Sigmoid colon (tissue), 7 donors: ENCODE measurements at places on chromosomes 4 and X. TPM values are rescaled to one million over a fixed set of nuclear protein-coding genes. Genes with fewer than 3 reads are reported as not detected.

GRCh38 chr4:132642016-132642817 is 506.9 kb upstream of the PCDH10 start:
- DNase-seq = no peak

GRCh38 chrX:66912417-66912816 is 273.5 kb upstream of the EDA2R start:
- DNase-seq = no peak

Gene MTMR8
- total RNA-seq = 1.4 TPM

GRCh38 chr4:83569987-83570386 is 34.1 kb downstream of the GPAT3 start:
- DNase-seq = no peak

GRCh38 chr4:180281724-180282123 is 1961.5 kb upstream of the TENM3 start:
- DNase-seq = no peak

Gene DUX4
- not detected for total RNA-seq

DNA sequence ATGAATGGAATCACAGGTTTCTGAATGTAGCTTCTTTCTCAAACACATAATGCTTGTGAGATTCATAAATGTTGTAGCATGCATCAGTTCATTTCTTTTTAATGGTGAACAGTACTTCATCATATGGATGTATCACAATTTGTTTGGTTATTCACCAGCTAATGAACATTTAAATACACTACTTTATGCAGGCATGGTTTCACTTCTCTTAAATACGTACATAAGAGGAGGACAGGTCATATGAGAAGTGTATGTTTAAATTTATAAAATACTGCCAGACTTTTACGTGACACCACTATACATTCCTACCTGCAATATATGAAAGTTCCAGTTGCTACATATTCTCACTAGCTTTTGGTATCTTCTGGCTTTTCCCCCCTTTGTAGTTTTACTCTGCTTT is 65.4 kb downstream of the ANKRD17 start:
- DNase-seq = no peak

DNA sequence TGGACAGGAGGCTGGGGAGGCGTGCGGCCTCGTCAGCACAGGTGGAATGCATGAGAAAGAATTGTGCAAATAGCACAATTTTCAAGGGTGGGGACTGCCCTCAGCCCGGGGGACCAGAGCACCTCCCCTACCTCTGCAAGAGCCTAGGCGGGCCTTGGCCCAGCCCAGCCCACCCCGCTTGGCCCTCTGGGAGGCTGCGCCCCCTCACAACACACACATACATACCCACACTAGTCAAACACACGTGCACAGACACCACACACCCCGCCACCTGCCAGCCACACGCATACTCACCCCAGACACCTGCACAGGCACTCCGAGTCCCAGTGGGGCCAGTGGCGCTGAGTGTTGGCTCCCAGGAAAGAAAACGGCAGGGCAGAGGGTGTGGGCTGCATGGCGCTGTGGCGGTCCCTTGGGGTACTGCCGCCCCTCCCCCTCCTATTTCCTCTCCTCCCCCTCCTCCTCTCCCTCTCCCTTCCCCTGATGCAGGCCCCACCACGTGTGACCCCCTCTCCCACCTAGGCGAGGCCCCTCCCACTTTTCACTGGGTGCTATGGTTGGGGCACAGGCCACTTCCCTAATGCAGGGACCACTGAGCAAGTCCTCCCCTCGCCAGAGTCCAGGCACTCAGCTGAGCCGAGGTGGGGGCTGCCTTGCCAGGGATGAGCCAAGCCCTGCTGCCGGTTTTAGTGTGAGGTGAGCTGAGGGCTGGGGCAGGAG is 84.5 kb downstream of the FAM53A start:
- peak; percentile 52 for DNase-seq

- no peak for DNase-seq
These were observed 181.3 kb upstream of the STK26 start for GRCh38 chrX:131841496-131842437.

DNA sequence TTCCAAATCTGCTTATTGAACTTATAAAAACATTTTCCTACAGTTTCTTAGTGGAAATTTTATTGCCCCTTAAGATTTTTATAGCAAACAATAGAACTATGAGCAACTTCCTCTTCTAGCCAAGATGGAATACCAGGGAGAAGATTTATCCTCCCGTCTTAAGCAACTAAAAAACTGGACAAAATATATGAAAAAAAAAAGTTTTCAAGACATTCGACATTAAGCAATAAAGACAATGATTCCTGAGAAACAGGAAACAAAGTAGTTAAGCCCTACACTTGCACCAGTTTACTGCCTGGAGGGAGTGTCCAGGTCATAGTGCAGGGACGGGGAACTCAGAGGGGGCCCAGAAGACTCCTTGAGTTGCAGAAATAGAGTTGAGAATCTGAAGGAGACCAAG is 516.1 kb upstream of the DIPK2B start:
- no peak for DNase-seq

DNA sequence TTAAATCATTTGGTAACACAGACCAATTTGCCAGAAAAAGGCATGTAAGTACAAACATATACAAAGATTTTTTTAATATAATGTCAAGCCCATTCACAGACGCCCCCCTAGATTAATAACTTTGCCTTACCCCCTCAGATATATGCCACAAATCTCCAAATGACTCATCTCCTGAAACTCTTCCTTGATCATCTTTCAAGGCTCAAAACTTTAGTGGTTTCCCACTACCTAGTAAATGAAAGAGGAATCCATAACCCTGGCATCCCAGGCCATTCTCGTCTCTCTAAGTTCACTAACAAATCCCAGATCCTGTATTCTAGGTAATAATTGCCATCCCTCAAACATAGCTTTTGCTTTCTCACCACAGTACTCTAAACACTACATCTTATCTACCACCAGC is 61.9 kb downstream of the PRSS12 start:
- no peak for DNase-seq

Gene COL4A6
- total RNA-seq = 0.41 TPM

- no peak for DNase-seq
These were observed 43.8 kb upstream of the WDR1 start for GRCh38 chr4:10160281-10160856.

DNA sequence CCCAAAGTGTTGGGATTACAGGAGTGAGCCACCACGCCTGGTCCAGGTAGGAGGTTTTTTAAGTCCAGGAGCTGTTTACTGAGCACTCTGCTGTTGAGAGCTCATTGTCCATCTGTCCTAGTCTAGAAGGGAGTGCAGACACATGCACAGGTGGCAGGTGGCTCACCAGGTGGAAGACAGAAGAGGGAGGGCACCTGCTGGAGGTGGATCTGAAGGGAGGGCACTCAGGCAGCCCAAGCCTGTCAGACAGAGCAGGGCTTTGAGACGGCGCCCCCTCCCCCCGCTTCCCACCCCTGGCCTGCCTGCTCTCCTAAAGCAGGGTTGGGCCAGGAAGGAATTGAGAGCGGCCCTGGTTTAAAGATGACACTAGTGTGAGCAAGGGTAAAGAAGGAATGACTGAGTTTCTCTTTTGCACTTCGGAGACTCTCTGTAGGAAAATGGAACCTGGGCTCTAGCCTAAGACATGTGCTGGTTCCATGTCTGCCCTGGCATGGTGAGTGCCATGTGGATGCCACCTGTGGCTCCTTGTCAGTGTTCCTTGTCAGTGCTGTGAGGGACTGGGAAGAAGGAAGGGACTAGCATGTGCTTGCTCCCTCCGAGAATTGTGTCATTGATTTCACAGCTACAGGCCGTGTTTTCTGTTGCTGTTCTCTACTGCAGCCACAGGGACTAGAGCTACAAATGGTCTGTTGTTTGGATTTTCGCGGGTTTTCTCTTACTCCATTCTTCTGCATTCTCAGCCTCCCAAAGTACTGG is 108.6 kb downstream of the TNIP2 start:
- DNase-seq = peak; percentile 27
